ENCODE measurements at places on chromosomes 11 and 22. TPM values are rescaled to one million over a fixed set of nuclear protein-coding genes. Genes with fewer than 3 reads are reported as not detected.

Gene FIBIN
- total RNA-seq = 51.4 TPM

Gene PLAAT5
- total RNA-seq = 0.09 TPM

Gene ZC3H7B
- 57.3 TPM for total RNA-seq

Gene OVOL1
- not detected for total RNA-seq

Gene WNT7B
- total RNA-seq = not detected

Gene DKK3
- 371 TPM for total RNA-seq

Gene DTX4
- 3.6 TPM for total RNA-seq

Gene GLYAT
- total RNA-seq = not detected

Gene RGL4
- not detected for total RNA-seq

Gene OR4A16
- total RNA-seq = not detected

Gene AASDHPPT
- 42.1 TPM for total RNA-seq

Gene APOBEC3C
- 5.6 TPM for total RNA-seq

Gene JAM3
- 128 TPM for total RNA-seq

Gene VWCE
- total RNA-seq = 1.7 TPM

Gene STIP1
- total RNA-seq = 91.6 TPM

Gene SIK2
- total RNA-seq = 9.7 TPM

Gene SMTNL1
- not detected for total RNA-seq

Gene MS4A4E
- not detected for total RNA-seq

Gene FLRT1
- total RNA-seq = 0.28 TPM

Gene MFNG
- 0.09 TPM for total RNA-seq

Gene FOLH1
- total RNA-seq = 0.14 TPM

Gene SLC7A4
- total RNA-seq = 0.14 TPM

Gene SLC35E4
- total RNA-seq = 8.5 TPM

All from smooth muscle cell of bladder (primary cell).